ENCODE measurements at places on chromosomes 2 and 18.

DNA sequence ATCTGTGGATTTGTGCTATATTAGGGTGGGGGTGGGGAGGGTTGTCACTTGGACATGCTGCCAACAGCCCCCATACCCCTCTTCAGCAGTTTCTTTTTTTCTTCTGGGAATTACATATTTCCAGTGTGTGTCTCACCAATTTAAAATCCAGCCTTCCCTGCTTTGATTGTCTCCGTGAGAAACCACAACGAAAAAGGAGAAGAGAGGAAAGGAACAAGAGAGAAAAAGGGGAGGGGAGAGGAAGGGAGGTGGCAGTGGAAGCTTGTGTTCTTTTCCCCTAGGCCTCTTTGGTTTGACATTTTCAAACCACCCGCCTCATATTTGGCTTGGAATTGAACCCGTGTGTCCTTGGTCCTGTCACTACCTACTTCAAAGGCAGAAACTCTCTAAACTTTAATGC, 860 bp downstream of the CTNNA2 start:
- DNase-seq = no peak

GRCh38 chr2:33225350-33225749, 251.1 kb upstream of the RASGRP3 start:
- no peak for DNase-seq

DNA sequence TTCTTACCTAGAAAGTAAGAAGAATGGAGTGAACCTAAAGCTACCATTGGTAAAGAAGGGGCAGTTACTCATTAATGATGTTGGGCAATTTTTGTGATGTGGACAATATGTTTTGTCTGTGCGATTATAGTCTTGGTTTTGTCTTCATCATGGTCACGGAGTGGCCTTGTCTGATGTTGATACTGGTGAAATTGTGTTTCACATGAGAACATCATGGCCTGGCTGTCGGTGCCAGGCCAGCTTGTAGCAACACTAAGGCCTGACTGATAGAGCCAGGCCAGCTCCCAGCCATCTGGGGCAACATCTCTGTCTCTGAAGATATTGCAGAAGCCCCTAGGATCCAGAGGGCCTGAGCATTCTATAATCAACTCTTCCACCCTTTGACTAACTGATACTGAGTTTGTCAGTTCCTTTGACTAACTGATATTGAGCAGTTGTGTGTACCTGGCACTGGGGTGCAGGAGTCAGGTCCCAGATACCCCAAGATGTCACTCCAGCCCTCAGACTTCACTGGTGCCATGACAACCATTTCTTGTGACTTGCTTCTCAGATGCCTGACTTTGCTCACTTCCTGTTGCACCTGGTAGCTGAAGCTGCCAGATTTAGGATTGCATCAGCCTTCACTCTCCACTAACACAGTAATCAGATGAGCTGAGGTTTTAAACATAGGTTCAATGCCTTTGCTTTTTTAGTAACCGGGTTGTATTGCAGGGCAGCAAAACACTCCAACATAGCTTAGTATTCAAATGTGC, 62.5 kb downstream of the RPIA start:
- peak; percentile 62 for DNase-seq

GRCh38 chr2:43239981-43240765, 13.8 kb upstream of the ZFP36L2 start:
- DNase-seq = no peak

GRCh38 chr2:174952607-174953006, 52.6 kb downstream of the CHN1 start:
- DNase-seq = no peak

DNA sequence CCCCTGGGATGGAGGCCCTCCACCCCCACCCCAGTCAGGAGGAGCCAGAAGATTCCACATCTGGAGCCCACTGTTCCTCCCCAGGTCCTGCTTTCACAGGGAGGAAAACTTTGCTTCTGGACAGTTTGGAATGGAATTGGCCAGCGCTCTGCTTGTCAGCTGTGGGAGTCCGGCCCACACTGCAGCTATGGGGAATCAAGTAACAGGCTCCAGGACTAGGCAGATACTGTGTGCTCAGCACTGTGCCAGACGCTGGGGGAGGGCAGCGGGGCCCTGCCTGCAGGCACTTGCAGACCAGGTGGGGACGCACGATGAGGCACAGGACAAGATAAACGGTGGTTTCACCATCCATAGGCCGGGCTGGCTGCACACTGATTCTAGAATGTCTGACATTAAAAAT, 114.0 kb downstream of the STPG4 start:
- DNase-seq = no peak

DNA sequence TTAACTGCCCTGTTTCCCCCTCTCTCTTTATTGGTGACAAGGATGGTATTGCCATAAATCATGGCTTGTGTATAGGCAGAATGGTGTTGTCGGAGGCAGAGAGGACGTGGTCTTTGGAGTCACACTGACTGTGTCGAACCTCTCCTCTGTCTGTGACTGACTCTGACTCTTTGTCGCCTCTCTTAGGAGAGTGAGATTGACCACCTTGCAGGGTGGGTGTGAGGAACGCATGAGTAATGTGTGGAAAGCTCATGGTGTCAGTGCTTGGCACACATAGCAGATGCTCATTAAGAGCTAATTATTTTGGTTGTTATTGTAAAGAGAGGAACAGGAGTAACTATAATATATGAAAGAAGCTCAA, 145.6 kb downstream of the TTC27 start:
- DNase-seq = no peak

DNA sequence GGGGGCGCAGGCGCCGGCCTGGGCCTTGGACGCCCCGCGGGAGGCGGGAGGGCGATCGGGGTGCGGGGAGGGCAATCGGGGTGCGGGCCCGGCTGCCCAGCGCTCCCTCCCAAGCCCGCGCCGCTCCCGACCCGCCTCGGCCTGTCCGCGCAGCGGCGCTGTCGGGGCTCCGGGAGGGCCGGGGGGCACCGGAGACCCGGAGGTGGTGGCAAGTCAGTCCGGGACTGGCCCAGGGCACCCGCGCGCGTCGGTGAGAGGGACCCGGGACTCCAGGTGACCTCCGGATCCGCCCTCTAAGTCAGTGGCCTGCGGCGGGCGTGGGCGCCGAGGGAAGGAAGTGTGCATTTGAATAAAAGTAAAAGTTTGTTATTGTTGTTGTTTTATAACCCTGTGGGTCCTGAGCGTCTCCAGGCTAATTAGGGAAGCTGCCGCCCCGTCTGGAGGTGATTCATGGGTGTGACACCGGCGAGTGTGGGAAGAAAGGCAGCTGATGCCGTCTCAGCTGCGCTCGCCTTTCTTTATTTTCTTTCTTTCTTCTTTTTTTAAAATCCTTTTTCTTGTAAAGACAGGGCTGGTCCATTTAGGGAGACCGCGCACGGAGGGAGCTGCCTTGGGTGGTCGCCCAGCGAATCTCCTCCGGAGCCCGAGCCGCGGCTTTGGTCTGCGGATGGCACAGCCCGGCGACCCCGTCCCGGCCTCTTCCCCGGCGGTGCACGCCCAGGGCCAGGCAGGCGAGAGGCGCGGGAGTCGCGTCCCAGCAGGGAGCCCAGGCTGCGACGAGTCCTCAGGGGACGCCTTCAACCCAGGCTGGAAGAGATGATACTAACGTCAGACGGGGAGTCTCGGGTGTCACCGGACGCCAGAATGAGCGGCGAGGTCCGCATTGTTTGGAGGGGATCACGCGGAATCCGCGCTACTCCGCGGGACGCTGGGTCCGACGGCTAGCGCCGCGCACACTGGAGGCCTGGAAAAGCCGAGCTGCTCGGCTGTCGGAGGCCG, 627 bp upstream of the CRACDL start:
- peak; percentile 52 for DNase-seq

GRCh38 chr18:46460754-46461153, 196.3 kb downstream of the LOXHD1 start:
- DNase-seq = no peak

DNA sequence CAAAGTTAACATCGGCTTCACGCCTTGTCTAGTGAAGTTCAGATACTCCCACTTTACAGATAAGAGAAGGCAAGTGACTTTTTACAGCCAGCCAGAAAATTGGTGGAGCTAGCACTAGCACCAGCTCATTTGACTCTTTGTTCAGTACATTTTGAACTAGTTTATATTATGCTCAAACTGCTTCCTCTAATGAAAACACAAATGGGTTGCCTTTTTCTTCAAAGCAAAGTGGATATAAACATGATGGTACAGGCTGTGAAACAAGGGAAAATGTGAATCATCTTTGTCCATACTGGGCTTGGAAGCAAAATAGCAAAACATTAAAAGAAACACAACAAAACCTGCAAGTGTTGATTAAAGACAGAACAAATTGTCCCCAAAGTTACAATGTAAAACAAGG, 99.6 kb upstream of the LHCGR start:
- DNase-seq = no peak

- DNase-seq = no peak
Observed at GRCh38 chr2:200613692-200614091, 27.9 kb downstream of the AOX1 start.

GRCh38 chr18:46385124-46385523, 271.9 kb downstream of the LOXHD1 start:
- DNase-seq = no peak

DNA sequence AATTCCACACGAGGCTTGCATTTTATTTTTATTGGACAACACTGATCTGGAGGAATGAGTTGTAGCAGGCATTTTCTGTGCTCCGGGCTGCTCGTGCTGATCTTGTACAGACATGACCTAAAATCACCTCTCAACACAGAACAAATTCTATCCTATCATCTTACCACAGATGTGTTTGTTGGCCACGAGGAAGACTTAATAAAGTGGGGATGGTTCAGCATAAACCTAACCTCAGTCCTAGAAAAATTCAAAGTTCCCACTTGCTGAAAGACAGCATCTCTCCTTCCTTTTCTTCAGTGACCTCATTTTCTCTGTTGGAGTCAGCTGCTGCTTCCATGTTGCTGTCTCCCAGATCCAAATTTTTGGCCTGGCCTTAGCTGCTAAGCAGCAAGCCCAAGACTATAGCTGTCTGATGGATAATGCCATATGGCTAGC, 45.3 kb downstream of the RBKS start:
- DNase-seq = no peak

DNA sequence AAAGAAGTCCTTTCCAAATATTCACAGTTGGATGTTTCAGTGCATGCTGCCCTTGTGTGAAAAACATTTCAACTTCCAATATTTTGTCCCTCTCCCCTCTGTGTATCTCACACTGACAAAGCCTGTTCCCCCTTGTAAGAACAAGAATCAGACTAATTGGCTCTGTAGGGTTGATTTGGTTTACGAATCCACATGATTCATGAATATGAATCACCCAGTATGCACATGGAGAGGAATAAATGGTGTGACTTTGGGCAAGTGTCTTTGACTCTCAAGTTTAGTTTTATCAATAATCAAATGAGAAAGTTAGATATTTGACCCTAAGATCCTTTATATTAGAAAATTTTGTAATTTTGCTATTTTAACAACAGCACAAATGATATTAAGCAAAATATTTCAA, 9.3 kb upstream of the CDH20 start:
- DNase-seq = no peak

DNA sequence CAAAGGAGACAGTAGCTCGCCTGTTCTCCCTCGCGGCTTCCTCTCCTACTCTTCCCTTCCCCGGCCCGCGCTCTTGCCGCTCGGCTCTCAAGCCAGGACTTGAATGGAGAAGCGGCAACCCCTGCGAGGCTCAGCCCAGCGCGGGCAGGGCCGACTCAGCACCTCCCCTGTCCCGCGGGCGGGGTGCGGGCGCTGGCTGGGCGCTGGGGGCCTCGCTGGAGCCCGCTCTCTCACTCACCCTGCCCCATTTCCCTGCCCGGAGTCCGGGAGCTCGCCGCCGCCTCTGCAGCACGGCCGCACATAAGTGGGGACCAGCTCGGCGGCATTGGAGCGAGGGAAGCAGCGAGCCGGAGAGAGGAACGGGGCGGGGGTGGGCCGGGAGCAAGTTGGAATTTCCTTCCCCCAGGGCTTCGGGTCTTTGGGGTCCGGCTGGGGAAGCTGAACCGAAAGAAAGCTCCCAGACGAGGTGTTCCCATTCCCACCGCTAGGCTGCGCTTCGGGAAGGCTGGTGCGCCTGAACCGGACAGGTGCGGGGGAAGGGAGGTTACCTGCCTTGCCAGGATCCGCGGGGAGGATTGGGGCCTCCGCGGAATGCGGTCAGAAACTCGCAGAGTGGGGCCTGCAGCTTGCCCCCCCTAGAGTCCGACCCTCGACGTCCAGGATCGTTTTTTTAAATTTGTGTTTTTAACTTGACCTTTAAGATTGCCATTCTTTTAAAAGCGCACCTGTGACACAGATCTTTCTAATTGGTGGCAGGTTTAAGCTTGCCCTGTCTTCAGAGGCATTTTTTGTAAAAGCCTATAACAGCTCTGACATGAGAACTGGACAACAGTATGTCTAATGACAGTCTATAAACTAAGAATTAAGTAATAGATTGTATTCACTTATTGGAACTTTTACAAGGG, at the start of gene COBLL1:
Gene COBLL1 (minus strand): TSS at position 105 of the 905 bp plus-strand sequence. CDS start 627 bp downstream, outside the sequence.
- peak; percentile 43 for DNase-seq

DNA sequence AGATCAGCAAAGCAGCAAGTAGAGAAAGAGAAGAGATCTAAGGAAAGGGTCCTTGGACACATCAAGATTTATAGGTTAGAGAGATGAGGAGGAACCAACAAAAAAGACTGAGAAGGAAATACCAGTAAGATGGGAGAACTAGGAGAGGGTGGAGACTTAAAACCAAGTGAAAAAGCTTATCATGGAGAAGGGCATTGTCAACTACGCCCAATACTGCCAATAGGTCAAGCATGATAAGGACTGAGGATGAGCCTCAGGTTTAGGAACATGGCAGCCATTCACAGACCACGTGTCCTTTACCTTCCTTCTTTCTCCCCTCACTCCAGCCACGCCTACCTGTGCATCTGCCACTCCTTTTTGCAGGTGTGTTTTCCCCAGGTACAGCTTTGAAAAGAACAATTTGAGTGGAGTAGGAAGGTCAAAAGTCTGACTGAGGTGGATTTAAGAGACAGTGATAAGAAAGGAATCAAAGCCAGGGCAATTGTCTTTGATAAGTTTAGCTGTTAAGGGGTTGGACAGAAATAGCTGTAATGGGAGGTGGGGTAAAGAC, 238.7 kb downstream of the STK39 start:
- no peak for DNase-seq

DNA sequence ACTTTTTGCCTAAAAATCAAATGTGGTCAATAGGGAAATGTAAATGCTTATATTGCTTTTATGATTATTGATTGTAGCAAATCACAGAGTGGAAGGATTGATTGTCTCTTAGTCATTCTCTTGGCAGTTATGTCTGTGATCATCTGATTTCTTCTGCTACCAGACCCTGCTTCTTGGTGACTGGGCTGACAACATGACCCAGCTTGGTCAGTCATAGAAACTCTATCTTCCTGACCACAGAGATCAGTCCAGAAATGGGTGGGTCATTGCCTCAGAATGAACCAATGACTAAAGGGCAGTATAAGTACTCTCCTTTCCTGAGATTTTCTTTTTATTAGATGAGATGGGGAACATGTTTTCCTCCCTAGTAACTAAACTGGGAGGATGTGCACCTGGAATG, 87.6 kb downstream of the MAIP1 start:
- DNase-seq = no peak

Data from activated CD4-positive, alpha-beta memory T cell treated with anti-CD3 and anti-CD28 coated beads for 36 hours (primary cell).